ENCODE measurements at places on chromosomes 11 and 22.
A peak's percentile ranks its signal among the peaks of the same experiment; 100 is the strongest.

DNA sequence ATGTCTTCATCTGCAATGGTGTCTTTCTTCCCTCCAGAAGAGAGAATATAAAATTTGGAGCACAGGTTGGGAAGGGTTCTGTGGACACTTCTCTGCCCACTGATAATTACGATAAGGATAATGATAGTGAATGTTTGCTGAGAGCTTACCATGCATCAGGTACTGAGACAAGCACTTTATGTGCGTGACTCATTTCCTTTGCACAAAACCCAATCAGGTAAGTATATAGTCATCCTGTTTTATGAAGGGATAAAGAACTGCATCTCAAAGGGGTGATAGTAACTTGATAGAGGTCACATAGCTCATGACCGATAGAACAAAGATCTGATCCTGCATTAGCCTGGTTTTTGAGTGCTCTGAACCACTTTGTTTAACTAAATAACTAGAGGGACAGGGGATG, 9.4 kb downstream of the DRD2 start:
- DNase-seq = no peak

DNA sequence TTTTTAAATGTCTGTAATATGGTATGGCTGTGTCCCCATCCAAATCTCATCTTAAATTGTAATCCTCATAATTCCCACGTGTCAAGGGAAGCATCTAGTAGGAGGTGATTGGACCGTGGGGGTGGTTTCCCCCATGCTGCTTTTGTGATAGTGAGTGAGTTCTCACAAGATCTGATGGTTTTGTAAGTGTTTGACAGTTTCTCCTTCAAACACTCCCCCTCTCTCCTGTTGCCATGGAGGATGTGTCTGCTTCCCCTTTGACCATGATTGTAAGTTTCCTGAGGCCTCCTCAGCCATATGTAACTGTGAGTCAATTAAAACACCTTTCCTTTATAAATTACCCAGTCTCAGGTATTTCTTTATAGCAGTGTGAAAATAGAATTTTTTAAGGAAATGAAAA, 31.1 kb upstream of the CD44 start:
- DNase-seq = no peak

DNA sequence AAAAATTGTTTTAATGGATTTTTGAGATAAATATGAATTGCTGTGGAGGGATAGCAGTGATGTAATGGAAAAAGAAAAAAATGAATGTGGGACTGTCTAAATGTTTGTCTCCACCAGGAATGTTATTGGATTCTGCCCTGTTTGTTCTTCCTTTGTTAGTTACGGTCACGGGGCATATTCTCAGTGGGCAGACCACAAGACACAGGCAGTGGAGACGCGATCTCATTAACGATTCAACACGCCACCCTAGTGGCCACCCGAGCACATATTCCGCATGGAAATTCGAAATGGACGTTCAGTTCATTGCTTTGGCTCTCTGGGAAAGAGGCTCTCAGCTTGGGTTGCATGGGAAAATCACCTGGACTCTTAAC, 151.8 kb upstream of the TTC12 start:
- DNase-seq = no peak

GRCh38 chr11:803770-804598, 1.0 kb downstream of the PIDD1 start:
- no peak for DNase-seq

DNA sequence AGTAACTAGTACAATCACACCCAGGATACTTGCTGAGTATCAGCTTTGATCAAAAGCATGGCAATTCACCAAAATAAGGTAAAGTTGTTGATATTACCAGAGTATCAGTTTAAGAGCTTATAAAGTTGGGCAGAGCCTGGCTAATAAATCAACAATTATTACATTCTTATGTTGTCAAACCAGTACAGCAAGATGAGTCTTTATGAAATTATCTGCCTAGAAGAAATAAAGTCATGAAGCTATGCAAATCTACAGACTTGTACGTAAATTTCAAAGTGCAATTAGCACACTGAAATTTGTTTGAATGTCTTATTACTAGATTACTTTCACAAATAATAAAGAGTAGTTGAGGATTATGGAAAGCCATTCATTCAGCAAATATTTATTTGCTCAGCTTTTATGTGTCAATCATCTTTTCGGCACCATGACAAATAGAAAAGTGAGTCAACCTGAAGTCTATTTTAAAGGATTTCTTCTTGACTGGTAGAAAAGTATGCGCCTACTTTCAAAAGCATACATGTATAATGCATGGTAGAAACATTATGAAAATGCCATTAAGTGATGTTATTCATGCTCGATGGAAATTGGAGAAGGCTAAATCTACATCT, 5.0 kb upstream of the ANO3 start:
- no peak for DNase-seq

GRCh38 chr11:86241956-86242535, 2.5 kb upstream of the EED start:
- DNase-seq = no peak

- no peak for DNase-seq
Measured at GRCh38 chr11:117830072-117830471, 5.5 kb upstream of the FXYD2 start.

- no peak for DNase-seq
Measured at GRCh38 chr11:48073031-48073861, 92.9 kb downstream of the PTPRJ start.

GRCh38 chr11:746289-747157, 741 bp upstream of the TALDO1 start:
- DNase-seq = peak; percentile 24

All from GF-D8 (cell line).